ENCODE measurements at places on chromosomes 1 and 21. TPM values are rescaled to one million over a fixed set of nuclear protein-coding genes. Genes with fewer than 3 reads are reported as not detected.

- peaks cover 5% of the 10 kb centered on the region for H3K36me3 ChIP-seq
- DNase-seq = no peak
- no peak overlapping the region for H3K27ac ChIP-seq
- H3K27me3 ChIP-seq = no peaks in the 10 kb centered on the region
- H3K4me3 ChIP-seq = no peak overlapping the region
Measured at GRCh38 chr1:94530373-94530878, 11.1 kb downstream of the F3 start.

- H3K36me3 ChIP-seq = no peaks in the 10 kb centered on the region
- H3K27ac ChIP-seq = peak overlapping the region; percentile 59
- peaks cover 2% of the 10 kb centered on the region for H3K4me1 ChIP-seq
- H3K27me3 ChIP-seq = no peaks in the 10 kb centered on the region
- no peak overlapping the region for H3K4me3 ChIP-seq
Measured at GRCh38 chr1:66271216-66271903, 262.6 kb upstream of the SGIP1 start.

- peaks cover 7% of the 10 kb centered on the region for H3K36me3 ChIP-seq
- H3K4me3 ChIP-seq = no peak overlapping the region
- no peak overlapping the region for H3K27ac ChIP-seq
- H3K4me1 ChIP-seq = no peaks in the 10 kb centered on the region
Measured at GRCh38 chr1:179094818-179095217, 12.9 kb downstream of the TOR3A start.

DNA sequence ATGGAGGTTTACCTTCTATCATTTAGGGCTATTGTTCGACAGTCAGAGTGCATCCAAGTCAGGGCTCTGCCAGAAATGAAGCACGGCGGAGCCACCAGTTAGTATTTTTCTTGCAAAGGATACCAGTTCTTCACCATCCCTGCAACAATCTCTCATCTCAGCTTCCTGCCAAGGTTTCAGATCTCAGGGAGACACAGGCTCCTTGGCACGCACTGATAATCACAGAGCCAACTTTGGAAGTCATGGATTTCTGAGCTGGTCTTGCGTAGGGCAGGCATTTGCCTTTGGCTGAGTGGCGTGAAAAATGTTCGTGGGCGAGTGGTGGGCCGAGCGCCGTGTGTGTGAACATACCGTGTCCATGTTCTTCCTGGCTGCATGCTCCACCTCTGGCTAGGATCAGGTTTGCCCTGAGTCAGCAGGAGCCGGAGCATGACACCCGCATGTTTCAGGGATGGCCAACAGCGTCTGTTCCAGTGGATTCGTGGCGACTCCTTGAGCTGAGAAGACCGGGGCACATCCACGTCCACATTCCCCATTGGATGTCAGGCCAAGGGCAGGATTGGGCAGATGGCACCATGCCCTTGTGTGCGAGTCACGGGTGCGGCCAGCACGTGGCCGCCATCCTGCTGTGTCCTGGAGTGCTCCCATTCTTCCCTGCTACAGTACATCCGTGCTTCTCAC, 118.5 kb upstream of the C1orf174 start:
- no peaks in the 10 kb centered on the region for H3K4me1 ChIP-seq
- no peaks in the 10 kb centered on the region for H3K27me3 ChIP-seq
- no peaks in the 10 kb centered on the region for H3K36me3 ChIP-seq
- H3K4me3 ChIP-seq = no peak overlapping the region
- DNase-seq = no peak

HLX gene
- total RNA-seq = 21.6 TPM
